ENCODE measurements at places on chromosomes 1 and 21.

GRCh38 chr1:211830055-211830327 lies 572 bp downstream of the LPGAT1 start:
- DNase-seq = peak; percentile 38

GRCh38 chr1:235625831-235626230 lies 23.8 kb downstream of the GNG4 start:
- DNase-seq = no peak

DNA sequence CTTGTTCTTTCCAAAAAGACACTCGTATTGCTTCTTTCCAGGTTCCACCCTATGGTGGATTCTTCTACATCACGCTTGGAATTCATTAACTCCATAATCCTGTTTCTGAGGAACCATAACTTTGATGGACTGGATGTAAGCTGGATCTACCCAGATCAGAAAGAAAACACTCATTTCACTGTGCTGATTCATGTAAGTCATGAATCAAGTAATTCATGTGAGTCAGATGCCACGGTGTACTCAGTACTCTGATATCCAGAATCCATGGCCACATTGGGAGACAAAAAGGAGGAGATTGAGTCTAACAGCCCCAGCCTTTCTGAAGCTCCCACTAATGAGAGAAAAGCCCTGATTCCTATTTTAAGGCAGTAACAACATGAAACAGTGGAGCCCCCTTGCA lies 7.4 kb downstream of the CHI3L2 start:
- no peak for DNase-seq

DNA sequence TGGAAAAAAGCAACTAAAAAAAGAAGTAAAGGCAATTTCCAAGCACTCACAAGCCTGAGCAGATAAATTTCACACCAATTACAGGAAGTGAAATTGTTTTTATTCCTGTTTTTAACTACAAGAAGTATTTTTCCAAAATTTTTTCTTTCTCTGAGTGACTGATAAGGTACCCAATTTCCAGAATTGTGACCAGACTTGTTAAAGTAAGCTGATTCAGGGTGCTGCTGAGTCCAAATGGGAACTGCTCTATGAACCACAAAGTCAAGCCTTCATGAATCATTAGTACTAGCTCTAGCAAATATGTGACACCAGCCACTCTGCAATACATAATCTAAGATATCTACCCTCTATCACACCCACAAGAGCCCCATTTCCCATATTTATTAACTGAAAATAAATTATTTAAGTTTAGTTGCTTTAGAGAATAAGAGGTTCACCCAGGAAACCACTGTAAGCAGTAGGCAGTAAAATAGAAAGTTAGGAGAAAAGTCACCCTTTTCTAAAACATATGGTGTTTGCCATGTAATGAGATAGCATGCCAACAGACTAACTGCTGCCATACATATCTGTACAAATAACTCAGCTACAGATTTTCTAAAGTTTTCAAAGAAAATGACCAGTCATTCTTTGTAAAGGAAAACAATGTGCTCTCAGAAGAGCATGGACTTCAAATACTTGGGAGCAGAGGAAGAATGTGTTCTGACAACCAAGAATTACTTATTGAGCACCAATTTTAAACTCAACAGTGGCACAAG lies 43.1 kb upstream of the TNFSF18 start:
- no peak for DNase-seq

DNA sequence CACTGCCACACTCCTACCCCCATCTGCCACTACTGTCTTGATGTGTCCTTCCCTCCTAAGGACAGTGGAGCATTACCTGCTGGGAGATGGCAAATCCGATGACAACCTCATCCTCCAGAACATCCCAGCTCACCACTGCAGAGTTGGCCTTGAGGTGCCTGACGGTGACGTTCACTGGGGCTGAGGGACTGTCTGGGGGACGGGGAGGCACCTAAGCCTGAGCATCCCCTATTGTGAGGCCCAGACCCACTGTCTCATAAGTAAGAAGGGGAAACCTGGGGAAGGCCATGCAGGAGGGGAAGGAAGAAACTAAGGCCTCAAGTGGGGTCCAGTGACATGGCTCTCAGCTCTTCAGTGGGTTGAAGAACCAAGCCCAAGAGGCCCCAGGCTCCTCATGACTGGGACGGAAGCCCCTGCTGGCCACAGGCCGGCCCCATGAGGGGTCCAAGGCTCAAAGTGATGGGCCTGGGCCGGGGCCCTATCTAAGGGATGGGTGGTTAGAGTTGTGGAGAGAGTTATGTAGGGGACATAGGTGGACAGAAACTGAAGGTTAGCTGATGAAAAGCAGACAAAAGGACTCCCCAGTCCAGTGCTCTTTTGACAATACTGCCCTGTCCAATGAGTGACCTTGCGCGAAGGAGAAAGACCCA lies 1.8 kb downstream of the FNDC5 start:
- DNase-seq = no peak

- no peak for DNase-seq
These were observed 27.8 kb downstream of the NTPCR start for GRCh38 chr1:232978091-232978634.

DNA sequence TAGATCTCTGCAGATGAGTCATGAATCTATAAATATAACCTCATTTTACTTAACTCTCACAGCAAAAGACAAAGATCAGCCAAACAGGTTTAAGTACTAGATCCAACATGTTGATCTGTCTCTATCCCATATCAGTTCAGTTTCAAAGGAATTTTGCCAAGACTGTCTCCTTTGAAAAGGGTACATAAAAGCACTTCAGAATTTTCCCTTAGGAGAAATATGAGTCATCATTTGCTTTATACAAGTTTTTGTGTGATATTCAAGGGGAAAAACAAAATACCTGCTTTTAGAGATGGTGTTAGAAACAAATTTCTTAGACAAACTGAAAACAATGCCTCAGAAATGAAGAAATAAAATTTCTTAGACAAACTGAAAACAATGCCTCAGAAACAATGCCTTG lies 73.5 kb upstream of the LRRC7 start:
- no peak for DNase-seq

DNA sequence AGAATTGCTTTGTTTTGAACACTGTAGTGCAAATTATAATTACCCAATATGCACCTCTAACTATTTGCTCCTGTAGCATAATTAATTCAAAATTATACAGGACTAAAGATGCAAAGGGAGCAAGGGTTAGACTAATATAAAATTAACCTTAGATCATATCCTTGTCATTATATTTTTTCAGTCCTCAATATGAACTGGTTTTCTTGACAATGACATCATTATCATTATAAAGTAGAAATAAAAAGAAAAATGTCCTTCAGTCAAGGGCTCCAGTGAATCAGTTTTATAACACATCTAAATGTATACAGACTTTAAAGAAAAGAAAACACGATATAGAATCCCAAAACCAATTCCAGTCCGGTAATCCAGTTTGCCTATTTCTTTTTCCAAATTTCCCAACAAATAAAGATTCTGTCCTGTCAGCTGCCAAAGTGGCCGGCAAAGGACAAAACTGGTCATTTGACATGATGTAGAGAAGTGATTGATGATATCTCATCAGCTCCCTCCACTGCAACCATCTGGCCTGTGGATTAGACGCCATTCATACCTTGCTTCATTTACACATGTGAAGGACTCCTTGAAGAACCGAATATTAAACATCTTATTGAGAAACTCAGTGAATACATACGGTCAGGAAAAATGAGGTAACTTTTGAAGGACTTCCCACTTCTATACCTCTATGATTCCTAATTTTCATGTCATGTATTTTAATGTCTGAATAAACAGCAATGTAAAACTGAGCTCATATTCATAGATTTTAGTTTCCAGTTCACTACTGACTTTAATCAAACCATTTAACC lies 15.5 kb downstream of the DPYD start:
- no peak for DNase-seq

- DNase-seq = no peak
These were observed 237.1 kb downstream of the USH2A start for GRCh38 chr1:216186141-216186540.

GRCh38 chr1:93659822-93660503 lies 21.7 kb downstream of the BCAR3 start:
- no peak for DNase-seq

DNA sequence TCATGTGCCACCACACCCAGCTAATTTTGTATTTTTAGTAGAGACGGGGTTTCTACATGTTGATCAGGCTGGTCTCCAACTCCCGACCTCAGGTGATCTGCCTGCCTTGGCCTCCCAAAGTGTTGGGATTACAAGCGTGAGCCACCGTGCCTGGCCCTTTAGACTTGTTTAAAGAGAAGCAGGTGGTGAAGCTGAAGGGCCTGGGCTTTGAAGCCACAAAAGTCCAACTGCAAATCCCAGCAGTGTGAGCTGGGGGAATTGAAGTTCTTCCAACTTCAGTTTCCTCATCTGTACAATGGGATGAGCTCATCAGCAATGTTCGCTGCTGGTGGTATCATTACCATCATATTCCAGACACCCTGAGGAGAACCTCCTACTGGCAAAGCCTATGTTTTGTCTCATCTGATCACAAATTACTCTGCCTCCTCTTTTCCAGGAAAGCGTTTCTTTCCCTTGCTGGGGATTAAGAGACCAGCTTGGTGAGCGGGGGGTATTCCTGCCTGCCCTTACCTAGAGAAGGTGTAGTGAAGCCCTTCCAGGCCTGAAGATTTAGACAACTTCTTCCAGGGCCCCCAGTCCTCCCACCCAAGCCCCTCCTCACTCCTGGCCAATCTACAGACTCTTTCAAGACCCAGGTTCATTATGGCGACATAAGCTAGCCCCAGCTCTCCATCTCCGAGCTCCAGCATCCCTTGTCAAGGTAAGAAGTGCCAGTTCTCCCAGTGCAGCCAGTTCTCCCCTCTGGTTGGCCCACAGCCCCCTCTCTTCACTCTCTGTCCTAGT lies 2.4 kb upstream of the SHISA4 start:
- DNase-seq = no peak

GRCh38 chr1:204587621-204588020 lies 71.4 kb downstream of the MDM4 start:
- DNase-seq = no peak

GRCh38 chr1:20160034-20160433 lies 20.9 kb downstream of the PLA2G2F start:
- no peak for DNase-seq

DNA sequence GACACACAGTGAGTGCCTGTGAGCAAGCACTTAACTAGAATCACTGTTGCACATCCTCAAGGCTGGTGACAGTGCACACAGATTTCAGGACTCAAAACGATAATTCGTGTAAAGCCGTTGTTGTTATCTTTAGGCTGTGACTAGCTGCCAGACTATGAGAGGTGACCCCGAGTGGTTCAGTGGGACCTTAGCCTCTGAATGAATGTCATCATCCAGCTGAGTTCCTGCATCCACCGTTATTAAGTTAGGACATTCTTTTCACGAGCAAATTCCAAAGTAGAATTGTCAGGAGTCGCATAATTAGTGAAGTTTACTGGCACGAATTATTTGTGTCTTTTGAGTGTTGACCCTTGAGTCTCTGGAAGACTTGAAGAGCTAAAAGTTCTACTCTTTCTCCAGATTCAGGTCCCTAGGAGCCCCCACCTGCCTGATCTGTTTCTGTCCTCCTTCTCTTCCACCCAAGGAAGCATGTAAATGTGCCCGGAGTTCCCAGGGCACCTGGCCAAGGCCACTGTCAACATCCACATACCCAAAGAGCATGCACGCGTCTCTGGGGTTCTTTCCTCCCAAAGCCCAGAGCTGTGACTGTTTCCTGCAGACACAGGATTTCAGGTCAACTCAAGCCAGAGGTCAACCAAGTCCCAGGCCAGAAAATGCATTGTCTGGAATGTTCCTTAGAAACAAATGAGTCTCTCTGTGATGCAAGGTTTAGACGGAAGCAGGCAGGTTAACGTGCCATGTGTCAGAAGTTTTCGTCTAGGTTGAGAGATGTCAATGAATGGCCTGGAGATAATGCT lies 207.2 kb downstream of the TOMM20 start:
- DNase-seq = no peak

DNA sequence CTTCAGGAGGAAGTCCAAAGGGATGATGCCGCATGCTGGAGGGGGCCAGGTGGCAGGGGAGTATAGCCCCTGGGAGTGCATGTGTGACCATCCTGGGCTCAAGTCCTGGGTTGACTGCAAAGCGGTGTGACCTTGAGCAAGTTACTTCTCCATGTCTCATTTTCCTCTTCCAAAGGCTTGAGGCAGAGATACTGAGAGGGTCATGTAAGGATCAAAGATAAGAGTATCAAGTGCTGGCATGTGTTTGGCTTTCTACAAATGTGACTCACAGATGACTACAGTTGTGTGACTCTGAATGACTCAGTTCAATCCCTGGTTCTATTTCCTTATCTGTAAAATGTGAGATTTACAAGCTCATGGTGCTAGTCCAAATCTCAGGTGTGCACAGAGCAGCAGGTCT lies 26.1 kb downstream of the PROK1 start:
- DNase-seq = no peak

DNA sequence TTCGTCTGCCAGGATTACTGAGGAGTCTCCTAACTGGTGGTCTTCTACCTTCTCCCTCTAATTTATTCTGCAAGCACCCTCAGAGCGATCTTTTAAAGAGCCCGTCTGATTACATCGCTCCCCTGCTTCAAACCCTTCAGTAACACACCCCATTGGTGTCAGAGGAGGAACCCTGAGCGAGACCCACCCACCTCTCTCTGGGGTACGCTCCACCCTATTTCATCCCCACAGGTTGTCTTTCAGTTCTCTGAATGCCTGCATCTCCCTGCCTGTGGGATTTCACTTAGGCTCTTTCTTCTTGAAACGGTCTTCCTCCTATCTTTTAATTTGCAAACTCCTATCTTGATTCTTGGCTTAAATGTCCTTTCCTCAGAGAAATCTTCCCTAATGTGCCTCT lies 39.4 kb downstream of the C1orf21 start:
- DNase-seq = no peak

GRCh38 chr1:108830119-108831008 lies 26.5 kb downstream of the AKNAD1 start:
- no peak for DNase-seq

DNA sequence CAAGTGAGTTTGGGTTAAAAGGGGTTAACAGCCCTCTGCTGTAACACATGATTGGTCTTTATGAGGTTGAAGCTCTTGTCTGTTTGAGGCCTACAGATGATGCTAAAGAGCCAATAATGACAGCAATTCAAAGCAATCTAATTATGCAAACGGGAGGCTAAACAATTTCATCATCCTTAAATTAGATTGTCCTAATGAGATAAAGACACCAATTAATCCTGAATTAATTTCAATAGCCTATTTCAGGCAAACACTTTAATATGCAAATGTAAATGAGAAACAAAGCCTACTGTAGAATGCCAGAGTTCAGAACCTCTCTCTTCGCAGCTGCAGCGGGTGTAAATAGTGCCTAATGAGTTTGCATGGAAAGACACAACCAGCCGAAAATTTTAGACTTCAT lies 504.7 kb upstream of the PBX1 start:
- DNase-seq = no peak

Data from CD8-positive, alpha-beta memory T cell (primary cell).